ENCODE measurements at places on chromosomes 6 and 20.
A peak's percentile ranks its signal among the peaks of the same experiment; 100 is the strongest.

DNA sequence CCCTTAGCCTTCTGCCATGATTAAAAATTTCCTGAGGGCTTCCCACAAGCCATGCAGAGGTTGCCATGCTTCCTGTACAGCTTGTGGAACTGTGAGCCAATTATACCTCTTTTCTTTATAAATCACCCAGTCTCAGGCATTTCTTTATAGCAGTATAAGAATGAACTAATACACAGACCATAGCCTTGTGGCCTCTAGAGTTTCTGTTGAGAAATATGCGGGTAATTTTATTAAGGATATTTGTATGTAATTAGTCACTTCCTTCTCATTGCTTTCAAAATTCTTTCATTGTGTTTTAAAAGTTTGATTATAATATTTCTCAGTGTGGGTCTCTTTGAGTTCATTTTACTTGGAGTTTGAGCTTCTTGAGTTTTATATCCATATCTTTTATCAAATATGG lies 484.9 kb downstream of the COL12A1 start:
- no peak for DNase-seq

GRCh38 chr6:30325873-30326525 lies 728 bp upstream of the TRIM39 start:
- DNase-seq, result peak; percentile 81

- no peak for DNase-seq
Observed at GRCh38 chr6:75492386-75493153, 1.0 kb downstream of the FILIP1 start.

GRCh38 chr6:39793516-39793915 lies 1.3 kb downstream of the DAAM2 start:
- DNase-seq, result no peak

DNA sequence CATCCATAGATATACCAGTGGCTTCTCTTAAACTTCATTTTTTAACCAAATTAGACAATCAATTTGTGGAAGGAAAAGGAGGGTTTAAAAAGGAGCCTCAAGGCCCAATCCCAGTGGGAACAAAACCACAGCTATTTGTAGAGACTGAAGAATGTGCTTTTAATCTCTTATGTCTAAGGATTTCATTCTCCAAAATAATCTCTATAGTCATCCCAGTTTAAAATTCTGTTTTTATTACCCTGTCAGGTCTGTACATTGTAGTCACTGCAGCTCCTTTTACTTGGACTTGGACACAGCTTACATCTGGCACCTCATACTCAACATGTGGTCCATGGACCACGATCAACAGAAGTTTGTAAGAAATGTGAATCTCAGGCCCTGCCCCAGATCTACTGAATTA lies 152.1 kb upstream of the STMND1 start:
- no peak for DNase-seq

DNA sequence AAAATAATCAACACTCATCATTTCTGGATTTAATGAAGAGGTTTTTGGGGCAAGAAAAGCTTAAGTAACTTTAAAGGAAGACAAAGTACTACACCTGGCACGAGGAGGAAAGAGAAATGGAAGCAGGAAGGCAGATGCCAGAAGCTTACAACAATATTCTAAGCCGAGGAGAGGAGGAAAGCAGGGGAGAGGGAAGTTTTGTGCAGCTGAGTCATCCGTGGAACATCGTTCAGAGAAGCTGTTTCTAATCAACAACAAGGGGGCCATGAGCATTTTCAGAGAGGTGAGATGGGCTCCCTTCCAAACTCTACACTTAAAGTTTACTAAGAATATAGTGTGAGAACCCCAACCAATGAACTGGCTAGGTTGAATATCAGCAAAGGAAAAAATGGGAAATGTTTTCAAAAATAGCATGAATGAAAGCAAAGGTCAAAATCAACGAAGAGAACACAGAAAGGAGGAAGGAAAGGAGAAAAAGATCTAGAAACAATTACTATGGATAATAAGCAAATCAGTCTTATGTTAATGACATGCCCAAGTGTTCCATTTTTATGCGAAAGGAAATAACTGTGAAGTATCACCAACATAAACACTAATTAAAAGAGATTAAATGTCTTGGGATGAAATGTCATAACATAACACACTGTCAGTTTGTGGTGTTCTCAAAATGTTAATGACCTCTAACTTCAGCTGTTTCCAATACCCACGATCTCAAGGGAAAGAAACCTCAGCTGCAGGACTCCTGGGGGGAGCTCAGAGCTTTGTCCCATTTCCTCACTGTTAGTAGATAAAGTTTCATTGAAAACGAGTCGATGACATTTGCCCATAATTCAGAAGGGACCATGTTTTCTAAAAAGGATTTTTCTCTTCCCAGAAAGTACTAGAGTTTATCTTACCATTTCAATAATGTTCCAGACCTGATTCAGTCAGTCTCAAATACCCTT lies 203.4 kb upstream of the STXBP5 start:
- DNase-seq, result no peak

- DNase-seq, result no peak
Observed at GRCh38 chr6:147287869-147288271, 83.7 kb downstream of the STXBP5 start.

- DNase-seq, result no peak
Observed at GRCh38 chr20:25865715-25866656, 169.3 kb upstream of the ZNF337 start.

DNA sequence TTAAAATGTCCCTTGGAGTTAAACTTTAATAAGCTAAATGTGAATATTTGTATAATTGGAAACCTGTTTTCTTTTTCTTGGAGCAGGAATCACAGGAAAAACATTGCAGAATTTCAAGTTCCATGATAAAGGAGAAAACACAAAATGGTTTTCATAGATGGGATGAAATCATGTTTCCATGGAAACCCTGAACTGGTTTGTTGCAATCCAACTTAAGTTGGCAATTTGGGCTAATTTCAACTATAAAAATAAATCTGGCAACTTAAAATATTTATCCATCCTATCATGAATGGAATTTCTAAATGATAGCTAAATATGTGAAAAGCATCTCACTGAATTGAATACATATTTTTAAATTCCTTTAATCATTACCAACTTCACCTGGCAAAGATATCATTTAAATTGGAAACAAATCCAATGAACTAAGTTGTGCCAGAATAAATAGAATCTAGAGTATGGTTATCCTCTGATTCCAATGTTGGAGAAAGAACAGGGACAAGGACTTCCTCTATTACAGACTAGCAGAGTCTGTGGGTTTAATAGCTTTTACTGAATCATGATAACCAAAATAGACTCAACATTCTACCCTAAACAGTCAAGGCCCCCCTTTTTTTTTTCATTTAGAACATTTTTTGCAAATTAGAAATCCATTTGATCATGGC lies 33.2 kb downstream of the COL21A1 start:
- DNase-seq, result no peak

DNA sequence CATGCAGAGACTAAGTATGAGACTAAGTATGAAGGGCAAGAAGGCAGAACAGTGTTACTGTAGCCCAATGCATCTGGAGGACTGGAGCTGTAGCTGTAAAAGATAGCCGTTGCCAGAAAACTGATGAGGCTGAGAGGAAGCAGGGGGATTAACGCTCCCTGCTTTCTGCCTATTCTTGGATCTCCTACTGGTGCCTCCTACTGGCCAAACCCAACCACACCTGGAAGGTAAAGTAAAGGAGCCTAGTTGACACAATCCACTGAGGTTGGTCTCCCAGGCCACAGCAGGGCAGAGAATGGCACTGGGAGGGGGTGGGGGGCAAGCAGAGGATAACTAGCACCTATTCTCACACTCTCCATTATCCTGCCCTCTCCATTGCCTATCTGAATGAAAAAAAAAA lies 105.0 kb upstream of the MRPS10 start:
- DNase-seq, result no peak

All from AML-193 (cell line).